Osteoblast (primary cell): ENCODE measurements at places on chromosomes 16 and 17. TPM values are rescaled to one million over a fixed set of nuclear protein-coding genes. Genes with fewer than 3 reads are reported as not detected.

EIF4A3 gene
- 44.5 and 46.3 TPM in 2 replicates for total RNA-seq

DNA sequence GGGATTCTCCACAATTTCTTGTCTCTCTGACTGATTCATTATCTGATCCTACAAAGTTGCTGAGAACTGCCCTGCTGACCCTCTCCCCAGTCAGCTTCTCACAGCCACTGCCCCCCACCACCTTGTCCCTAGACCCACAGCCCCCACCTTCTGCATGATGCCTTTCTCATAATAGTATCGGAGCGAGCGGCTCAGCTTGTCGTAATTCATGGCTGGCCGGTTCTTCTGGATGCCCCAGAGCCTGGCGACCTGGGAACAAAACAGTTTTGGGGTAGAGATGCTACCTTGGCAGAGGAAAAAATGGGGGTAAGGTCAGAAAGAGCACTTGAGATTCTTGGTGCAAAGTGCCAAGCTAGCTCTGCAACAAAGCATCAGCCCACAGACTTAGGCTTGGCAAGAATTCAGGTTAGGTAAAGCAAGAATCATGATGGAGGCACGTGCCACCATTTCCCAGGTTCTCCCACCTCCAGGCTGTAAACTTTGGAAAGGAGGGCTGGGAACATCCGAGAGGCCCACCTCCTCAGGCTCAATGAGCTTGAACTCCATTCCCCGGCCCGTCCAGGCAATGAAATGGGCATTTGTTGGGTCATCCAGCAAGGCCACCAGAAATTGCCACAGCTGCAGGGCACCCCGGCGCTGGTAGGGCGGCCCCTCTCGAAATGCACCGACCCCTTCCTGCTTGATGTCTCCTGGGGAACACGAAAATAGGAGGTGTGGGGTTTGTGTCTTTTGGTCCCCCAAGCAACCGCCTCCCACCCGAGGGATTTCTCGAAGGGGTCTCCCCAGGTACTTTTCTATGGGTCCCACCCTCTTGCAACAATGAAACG is 16.9 kb downstream of the ETV4 start:
- DNase-seq = no peak
- H3K27ac ChIP-seq = no peak overlapping the region
- H3K27me3 ChIP-seq = no peaks in the 10 kb centered on the region
- peaks cover 25% of the 10 kb centered on the region for H3K36me3 ChIP-seq

- no peaks in the 10 kb centered on the region for H3K27me3 ChIP-seq
- no peak overlapping the region for H3K4me3 ChIP-seq
- H3K4me1 ChIP-seq = peaks cover 14% of the 10 kb centered on the region
- peaks cover 11% of the 10 kb centered on the region for H3K36me3 ChIP-seq
- no peak overlapping the region for H3K27ac ChIP-seq
These were observed 9.4 kb downstream of the TMEM92 start for GRCh38 chr17:50283714-50284113.

DNA sequence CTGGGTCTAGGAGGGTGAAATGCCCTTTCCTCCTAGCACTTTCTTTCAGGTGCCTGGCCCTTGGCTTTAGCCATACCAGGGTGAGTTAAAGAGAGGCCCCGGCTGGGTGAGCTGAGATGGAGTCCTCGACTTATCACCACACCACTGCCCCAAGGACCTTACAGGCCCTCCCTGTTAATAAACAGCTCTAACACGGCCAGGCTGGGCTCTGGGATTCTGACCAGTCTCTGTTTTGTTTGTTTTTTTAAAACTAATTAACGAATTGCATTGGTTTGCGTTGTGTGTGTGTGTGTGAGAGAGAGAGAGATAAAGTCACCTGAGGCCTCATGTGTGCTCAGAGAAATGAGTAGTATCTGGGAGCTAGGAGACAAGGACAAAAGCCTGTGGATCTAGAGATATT is 14.3 kb downstream of the MYL4 start:
- no peak for DNase-seq
- H3K27ac ChIP-seq = no peak overlapping the region
- no peaks in the 10 kb centered on the region for H3K27me3 ChIP-seq
- no peak overlapping the region for H3K4me3 ChIP-seq
- H3K36me3 ChIP-seq = no peaks in the 10 kb centered on the region
- H3K4me1 ChIP-seq = peaks cover 21% of the 10 kb centered on the region
